ENCODE measurements at places on chromosomes 5 and 9. TPM values are rescaled to one million over a fixed set of nuclear protein-coding genes. Genes with fewer than 3 reads are reported as not detected.

The OR13C4 gene
- not detected for polyA plus RNA-seq

The ZNF454 gene
- not detected for polyA plus RNA-seq

The SPOCK1 gene
- 0.27 TPM for polyA plus RNA-seq

The THBS4 gene
- polyA plus RNA-seq, result 1.0 TPM

The CNTFR gene
- polyA plus RNA-seq, result not detected

The CD180 gene
- 1.5 TPM for polyA plus RNA-seq

The PCDHGA12 gene
- 0.16 TPM for polyA plus RNA-seq
